ENCODE measurements at places on chromosomes 16 and 17.
A peak's percentile ranks its signal among the peaks of the same experiment; 100 is the strongest.

DNA sequence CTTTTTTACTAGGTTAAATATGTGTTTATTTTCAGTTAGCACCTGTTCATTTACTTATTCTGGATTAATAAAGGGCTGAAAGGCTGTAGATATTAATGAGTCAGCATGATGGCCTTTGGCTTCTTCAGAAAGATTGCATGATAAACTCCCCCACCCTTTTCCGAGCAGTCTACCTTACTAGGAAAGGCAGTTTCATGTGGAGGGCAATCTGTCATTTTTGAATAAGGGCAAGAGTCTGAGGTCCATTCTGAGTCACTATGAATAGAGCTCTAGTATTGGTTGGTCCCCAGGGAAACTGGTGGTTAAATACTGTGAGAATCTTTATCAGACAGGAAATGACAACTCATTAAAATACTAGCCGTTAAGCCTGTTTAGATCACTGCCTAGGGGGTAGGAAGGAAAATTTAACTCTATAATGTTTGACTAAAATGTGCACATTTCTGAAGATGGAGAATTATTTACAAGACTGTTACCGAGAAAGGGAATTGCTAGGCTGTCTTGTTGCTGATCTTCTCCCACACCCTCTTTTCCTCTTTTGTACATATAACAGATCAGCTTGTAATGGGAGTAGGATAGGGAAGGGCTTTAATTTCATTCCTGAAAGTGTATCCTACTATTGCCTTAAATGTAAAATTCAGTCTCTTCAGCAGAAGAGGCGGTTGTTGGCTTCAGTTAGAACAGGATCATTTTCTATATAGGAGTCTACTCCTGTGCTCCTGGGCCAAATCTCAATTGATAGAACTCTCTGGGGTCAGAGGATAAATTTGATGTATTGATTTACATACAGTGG, 63.3 kb downstream of the TUBD1 start:
- DNase-seq = no peak

- DNase-seq = no peak
These were observed 17.4 kb upstream of the OR1F1 start for GRCh38 chr16:3170440-3171180.

- DNase-seq = no peak
These were observed 24.4 kb upstream of the CRYM start for GRCh38 chr16:21302454-21302853.

DNA sequence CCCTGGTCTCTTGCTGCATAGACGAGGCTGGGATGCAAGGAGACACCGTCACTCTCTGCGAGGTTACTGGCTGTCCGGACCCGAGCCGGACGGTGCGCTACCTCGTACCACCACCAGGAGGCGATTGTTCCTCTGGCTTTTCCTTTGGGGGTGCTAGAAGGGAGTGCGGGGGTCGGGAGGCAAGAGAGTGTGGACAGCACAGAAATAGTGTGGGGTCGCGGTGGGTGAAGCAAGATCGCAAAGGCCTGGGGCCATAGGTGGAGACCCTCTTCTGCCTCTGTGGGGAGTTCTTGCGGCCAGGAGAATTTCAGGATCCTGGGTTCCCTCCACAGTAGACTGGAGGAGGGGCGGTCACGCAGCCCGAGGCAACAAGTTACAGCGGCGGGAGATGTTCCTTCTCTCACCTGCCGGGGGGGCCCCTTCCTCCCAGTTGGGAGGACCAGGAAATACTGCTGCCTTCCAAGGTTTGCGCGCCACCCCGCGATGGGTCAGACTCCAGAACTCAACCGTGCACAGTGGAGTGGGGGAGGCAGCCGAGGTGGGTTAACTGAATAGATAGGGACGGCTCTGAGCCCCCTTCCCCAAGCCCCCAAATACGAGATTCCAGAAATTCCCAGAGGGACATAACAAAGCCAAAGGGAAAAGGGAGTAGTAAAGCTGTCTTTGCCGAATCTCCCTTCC, 6.9 kb downstream of the PHOSPHO1 start:
- peak; percentile 87 for DNase-seq

DNA sequence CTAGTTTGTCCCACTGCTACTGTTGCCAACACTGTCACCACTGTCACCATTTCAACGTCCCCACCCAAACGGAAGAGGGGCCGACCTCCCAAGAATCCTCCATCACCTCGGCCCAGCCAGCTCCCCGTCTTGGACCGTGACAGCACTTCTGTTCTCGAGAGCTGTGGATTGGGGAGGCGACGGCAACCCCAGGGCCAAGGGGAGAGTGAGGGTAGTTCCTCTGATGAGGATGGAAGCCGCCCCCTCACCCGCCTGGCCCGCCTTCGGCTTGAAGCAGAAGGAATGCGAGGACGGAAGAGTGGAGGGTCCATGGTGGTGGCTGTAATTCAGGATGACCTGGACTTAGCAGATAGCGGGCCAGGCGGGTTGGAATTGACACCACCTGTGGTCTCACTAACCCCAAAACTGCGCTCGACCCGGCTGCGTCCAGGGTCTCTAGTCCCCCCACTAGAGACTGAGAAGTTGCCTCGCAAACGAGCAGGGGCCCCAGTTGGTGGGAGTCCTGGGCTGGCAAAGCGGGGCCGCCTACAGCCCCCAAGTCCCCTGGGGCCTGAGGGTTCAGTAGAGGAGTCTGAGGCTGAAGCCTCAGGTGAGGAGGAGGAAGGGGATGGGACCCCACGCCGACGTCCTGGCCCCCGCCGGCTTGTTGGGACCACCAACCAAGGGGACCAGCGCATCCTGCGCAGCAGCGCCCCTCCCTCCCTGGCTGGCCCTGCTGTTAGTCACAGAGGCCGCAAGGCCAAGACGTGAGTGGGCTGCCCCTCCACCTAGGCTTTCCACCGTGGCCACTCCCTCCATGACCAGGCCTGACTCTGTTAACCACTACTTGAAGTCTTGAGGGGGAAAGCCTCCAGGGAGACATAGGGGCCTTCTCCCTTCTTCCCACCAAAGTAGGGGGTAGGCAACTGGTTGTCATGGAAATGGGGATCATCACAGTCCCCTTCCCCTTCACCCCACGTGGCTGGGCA, 9.0 kb upstream of the PHKG2 start:
- no peak for DNase-seq

- DNase-seq = no peak
These were observed 51.2 kb downstream of the SOX9 start for GRCh38 chr17:72171703-72172667.

DNA sequence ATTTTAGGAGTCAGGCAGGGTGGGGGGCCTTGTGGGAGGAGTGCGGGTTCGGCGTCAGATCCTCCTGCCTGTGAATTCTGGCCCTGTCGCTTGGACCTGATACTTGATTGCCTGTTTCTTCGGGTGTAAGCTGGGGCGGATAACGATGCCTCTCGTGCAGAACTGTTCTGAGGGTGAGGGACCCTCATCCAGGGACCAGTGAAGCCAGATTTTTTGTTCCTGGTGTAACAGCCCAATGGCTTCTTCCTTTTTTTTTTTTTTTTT, 1.3 kb downstream of the TBCD start:
- DNase-seq = no peak

DNA sequence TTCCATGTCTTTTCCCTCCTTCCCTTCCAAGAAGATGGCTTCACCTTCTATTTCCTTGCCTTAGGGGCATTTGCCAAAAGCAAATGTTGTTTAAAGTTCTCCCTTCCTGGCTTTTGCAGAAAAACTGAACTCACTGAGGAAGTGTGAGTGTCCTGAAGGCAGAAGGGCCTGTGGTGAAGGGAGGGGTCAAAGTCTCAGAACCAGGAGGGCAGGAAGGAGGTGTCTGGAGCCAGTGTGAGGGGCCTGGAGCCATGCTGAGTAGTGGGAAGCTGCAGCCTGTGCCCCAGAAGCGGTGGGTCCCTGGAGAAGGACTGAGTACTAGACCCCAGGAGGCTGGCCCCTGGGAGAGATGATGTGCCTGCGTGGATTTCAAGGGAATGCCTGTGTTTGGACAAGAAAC, 23.8 kb upstream of the SUPT4H1 start:
- no peak for DNase-seq

GRCh38 chr17:37019117-37019740, 70.5 kb downstream of the AATF start:
- no peak for DNase-seq

DNA sequence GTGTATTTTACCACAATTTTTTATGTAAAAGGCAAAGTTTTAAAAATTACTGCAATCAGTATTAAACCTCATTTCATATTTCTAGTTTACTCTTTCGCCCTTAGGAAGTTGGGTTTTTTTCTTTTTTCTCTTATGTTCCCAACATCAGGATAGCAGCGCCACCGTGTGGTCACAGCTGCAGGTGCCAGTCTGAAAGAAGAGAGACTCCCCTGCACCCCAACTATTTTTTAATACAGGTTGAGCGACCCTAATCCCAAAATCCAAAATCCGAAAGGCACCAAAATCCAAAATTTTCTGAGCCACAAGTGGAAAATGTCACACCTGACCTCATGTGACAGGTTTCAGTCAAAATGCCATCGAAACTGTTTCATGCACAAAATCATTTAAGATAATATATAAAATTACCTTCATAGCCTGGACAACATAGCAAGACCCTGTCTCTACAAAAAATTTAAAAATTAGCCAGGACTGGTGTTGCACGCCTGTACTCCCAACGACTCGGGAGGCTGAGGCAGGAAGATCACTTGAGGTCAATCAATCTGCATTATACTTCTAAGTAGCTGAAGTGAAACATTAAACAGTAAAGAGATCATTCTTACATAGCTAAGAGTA, 21.8 kb upstream of the ASGR2 start:
- peak; percentile 80 for DNase-seq
